ENCODE measurements at places on chromosomes 1 and 21.

DNA sequence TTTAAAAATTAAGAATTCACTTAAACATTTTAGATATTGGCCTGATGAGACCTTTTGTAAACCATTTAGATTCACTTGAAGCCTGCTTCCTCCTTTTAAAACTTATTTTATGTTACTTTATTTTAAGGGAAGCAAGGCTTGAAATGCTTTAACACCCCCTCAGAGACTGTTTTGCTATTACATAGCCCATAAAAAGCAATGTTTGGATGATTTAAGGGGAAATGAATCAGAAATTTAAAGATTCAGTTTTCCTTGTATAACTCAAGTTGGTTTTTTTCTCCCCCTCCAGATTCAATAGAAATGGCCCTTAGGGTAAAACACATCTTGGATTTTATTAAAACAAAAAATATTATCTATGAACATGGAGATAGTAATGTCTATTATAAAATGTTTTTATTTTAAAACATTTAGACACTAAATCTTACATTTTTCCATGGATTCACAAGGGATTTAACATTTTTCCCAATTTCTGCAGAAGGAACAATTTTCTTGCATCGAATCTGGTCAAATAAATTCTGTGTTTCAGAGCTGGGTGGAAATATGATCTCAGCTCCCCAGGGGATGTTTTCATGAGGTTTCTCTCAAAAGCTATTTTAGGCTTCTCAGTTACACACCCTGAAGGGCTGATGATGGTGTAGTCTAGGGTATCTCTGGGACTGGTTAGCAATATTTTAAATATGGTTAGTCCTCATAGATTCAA, 69.3 kb upstream of the WARS2 start:
- DNase-seq = no peak
- no peaks in the 10 kb centered on the region for H3K27me3 ChIP-seq
- no peak overlapping the region for H3K27ac ChIP-seq
- H3K36me3 ChIP-seq = peaks cover 50% of the 10 kb centered on the region
- H3K4me3 ChIP-seq = no peak overlapping the region
- no peaks in the 10 kb centered on the region for H3K4me1 ChIP-seq

GRCh38 chr1:41646186-41646585, 161.7 kb upstream of the EDN2 start:
- H3K4me1 ChIP-seq = peaks cover 42% of the 10 kb centered on the region
- H3K27me3 ChIP-seq = no peaks in the 10 kb centered on the region
- no peak for DNase-seq
- H3K36me3 ChIP-seq = peaks cover 45% of the 10 kb centered on the region
- H3K4me3 ChIP-seq = no peak overlapping the region

DNA sequence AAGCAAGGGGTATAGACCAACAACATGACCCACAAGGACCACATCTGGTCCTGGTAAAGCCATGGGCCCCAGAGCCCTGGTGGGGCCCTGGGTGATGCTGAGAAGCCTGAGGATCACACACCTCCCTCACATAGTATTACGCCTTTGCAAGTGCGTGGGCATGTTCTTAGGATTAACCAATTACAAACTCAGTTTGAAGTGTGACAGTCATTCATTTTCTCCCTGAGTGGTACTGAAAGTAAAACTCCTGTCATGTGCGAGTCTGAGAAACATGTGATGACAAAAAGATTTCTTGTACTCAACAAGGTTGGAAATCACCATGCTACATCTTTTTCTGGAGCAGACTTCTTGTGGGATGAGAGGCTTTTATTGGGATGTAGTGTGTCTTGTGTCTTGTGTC, 315.3 kb upstream of the DUSP10 start:
- peaks cover 11% of the 10 kb centered on the region for H3K27me3 ChIP-seq
- H3K4me1 ChIP-seq = no peaks in the 10 kb centered on the region
- no peak for DNase-seq
- no peaks in the 10 kb centered on the region for H3K36me3 ChIP-seq
- H3K4me3 ChIP-seq = no peak overlapping the region

GRCh38 chr1:233016798-233017197, 66.4 kb downstream of the NTPCR start:
- no peak for DNase-seq
- H3K27me3 ChIP-seq = no peaks in the 10 kb centered on the region
- H3K4me1 ChIP-seq = no peaks in the 10 kb centered on the region
- no peak overlapping the region for H3K4me3 ChIP-seq
- H3K27ac ChIP-seq = no peak overlapping the region

- H3K4me1 ChIP-seq = peaks cover 35% of the 10 kb centered on the region
- peaks cover 32% of the 10 kb centered on the region for H3K36me3 ChIP-seq
- H3K27ac ChIP-seq = peak overlapping the region; percentile 100
- no peaks in the 10 kb centered on the region for H3K27me3 ChIP-seq
- no peak for DNase-seq
- H3K4me3 ChIP-seq = peak overlapping the region; percentile 93
Observed at GRCh38 chr1:109427171-109427467, 871 bp upstream of the PSMA5 start.

- H3K4me1 ChIP-seq = no peaks in the 10 kb centered on the region
- DNase-seq = no peak
- no peak overlapping the region for H3K27ac ChIP-seq
Observed at GRCh38 chr1:177809819-177810218, 160.0 kb downstream of the SEC16B start.

GRCh38 chr1:159406821-159407220, 25.2 kb upstream of the OR10J4 start:
- H3K4me1 ChIP-seq = no peaks in the 10 kb centered on the region
- H3K36me3 ChIP-seq = no peaks in the 10 kb centered on the region
- H3K27ac ChIP-seq = no peak overlapping the region
- H3K4me3 ChIP-seq = no peak overlapping the region
- H3K27me3 ChIP-seq = no peaks in the 10 kb centered on the region
- DNase-seq = no peak

GRCh38 chr1:20137604-20138003, 1.5 kb upstream of the PLA2G2F start:
- no peak overlapping the region for H3K27ac ChIP-seq
- peaks cover 6% of the 10 kb centered on the region for H3K4me1 ChIP-seq
- DNase-seq = no peak
- no peak overlapping the region for H3K4me3 ChIP-seq

DNA sequence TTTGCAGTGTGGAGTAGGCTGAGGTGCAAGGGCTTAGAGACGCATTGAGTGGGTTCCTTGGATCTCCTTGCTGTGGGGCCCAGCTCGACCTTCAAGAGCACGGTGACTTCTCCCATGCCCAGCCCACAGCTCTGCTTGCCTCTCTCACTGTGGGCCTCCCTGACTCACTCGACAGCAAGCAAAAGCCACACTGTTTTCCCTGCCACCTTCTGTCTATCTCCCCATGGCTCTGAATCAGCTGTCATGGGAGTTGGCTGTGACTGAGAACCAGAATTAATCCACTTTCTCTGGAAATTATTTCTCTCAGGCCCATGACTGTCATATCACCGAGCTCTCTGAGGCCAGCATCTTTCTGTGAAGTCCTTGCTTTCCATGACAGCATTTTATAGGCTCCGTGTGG, 140.7 kb downstream of the NOS1AP start:
- H3K27ac ChIP-seq = no peak overlapping the region
- DNase-seq = no peak
- no peak overlapping the region for H3K4me3 ChIP-seq
- H3K4me1 ChIP-seq = no peaks in the 10 kb centered on the region

DNA sequence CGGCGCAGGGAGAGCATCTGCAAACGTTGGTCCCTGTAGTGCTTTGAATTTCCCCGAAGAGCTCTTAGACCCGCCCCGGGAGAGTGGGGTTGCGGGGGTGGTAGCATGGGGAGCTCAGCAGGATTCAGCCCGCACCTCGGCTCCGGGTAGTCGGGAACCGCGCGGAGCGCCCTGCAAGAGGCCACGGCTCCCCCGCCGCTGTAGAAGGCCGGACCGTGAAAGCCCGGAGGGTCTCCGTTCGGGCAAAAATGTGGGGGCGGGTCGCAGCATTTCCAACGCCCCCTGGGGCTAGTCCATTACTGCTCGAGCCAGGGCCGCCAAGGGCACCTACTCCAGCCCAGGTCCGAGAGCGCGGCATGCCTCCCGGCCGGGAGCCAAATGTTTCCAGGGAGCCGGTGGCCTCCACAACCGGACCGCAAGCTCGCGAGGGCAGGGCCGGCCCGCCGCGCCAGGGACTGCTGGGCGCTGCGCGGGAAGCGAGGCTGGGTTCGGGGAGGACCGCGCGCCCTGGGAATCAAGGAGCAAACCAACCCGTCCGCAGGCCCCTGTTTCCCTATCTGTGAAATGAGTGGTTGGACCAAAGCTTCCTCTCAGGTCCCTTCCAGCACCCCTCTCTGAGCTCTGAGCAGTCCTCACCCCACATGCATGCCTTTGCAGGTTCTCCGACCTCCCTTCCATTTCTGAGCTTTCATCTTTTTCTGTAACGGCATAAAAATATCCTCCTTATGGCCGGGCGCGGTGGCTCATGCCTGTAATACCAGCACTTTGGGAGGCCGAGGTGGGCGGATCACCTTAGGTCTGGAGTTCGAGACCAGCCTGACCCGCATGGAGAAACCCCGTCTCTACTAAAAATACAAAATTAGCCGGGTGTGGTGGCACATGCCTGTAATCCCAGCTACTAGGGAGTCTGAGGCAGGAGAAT, 775 bp upstream of the TMEM63A start:
- H3K36me3 ChIP-seq = no peaks in the 10 kb centered on the region
- peaks cover 8% of the 10 kb centered on the region for H3K27me3 ChIP-seq
- peak overlapping the region; percentile 94 for H3K4me3 ChIP-seq

DNA sequence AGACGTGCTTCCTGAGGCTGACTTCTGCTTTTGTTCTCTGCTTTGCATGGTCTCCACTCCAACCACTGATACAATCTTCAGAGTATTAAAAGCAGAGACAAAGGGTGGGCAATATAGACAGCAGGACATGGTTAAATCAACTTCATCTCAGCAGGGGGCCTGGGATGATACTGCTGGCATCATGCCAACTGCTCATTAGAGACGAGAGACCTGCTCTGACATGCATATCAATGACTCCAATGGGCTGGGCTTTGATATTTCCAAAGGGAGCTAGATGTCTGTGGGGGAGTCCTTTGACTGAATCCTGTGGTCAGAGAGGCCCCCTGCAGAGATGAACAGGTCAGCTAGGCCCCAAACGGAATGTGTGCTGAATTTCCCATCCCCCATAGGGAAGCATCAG, 106.6 kb downstream of the ACTL8 start:
- no peaks in the 10 kb centered on the region for H3K36me3 ChIP-seq
- H3K27ac ChIP-seq = peak overlapping the region; percentile 31
- no peak overlapping the region for H3K4me3 ChIP-seq
- H3K27me3 ChIP-seq = peaks cover 10% of the 10 kb centered on the region
- H3K4me1 ChIP-seq = peaks cover 5% of the 10 kb centered on the region

- no peak for DNase-seq
- H3K27ac ChIP-seq = peak overlapping the region; percentile 62
- H3K4me1 ChIP-seq = peaks cover 81% of the 10 kb centered on the region
- no peaks in the 10 kb centered on the region for H3K27me3 ChIP-seq
- H3K36me3 ChIP-seq = peaks cover 62% of the 10 kb centered on the region
Observed at GRCh38 chr1:111669268-111669667, 49.7 kb downstream of the RAP1A start.

DNA sequence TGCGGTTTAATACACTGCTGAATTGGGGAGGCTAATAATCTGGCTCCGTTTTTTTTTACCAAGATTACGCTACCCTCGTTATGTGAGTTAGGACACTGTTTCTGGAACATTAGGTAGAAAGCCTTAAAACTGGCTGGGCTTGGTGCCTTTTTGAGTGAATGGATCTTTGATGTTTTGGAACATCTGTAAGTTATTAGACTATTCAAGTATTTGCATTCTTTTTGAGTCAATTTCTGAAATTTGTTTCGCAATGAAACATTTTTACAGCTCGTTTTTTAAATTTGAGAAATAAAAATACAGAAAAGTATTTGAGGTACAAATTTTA, 106.9 kb downstream of the LTN1 start:
- peaks cover 16% of the 10 kb centered on the region for H3K4me1 ChIP-seq
- peaks cover 15% of the 10 kb centered on the region for H3K27me3 ChIP-seq
- H3K4me3 ChIP-seq = no peak overlapping the region
- DNase-seq = no peak
- H3K36me3 ChIP-seq = peaks cover 12% of the 10 kb centered on the region
- H3K27ac ChIP-seq = no peak overlapping the region

- H3K27ac ChIP-seq = no peak overlapping the region
- no peak for DNase-seq
- H3K4me3 ChIP-seq = no peak overlapping the region
- no peaks in the 10 kb centered on the region for H3K27me3 ChIP-seq
Observed at GRCh38 chr21:36959020-36959835, 7.2 kb downstream of the HLCS start.

- no peak overlapping the region for H3K27ac ChIP-seq
- peaks cover 5% of the 10 kb centered on the region for H3K36me3 ChIP-seq
- no peak for DNase-seq
- no peaks in the 10 kb centered on the region for H3K27me3 ChIP-seq
- no peak overlapping the region for H3K4me3 ChIP-seq
Observed at GRCh38 chr1:63955370-63956145, 181.7 kb downstream of the ROR1 start.

- H3K4me1 ChIP-seq = peaks cover 41% of the 10 kb centered on the region
- no peak for DNase-seq
- H3K4me3 ChIP-seq = no peak overlapping the region
- H3K27me3 ChIP-seq = no peaks in the 10 kb centered on the region
Observed at GRCh38 chr21:41429305-41429704, 3.3 kb downstream of the MX1 start.

DNA sequence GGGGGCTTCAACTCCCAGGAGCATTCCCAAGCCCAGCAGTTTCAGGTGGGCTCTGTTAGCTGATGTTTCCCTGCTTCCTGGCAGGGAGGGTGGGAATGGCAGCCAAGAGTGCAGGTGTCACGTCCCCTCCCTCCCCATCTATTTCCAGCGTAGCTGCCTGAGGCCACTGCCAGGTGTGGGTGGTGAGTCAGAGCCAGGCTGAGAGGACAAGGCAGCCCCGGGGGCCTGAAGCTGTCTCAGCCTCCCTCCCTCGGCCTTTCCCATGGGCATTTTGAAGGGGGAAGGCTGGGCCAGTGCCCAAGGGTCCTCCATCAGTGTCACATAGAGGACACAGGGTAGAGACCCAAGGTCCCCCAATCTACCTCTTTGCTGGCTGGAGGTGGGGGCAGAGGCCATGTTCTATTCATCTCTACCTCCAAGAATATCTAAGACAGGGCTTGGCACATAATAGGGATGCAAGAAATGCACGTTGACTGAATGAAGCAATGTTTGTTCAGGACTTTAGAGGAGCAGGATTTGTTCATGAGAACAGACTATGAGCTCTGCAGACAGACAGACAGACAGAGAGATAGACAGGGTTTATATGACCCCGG, 34.4 kb upstream of the ID3 start:
- DNase-seq = no peak
- peak overlapping the region; percentile 99 for H3K27ac ChIP-seq
- H3K36me3 ChIP-seq = peaks cover 3% of the 10 kb centered on the region
- H3K4me1 ChIP-seq = peaks cover 96% of the 10 kb centered on the region
- no peaks in the 10 kb centered on the region for H3K27me3 ChIP-seq

- no peaks in the 10 kb centered on the region for H3K27me3 ChIP-seq
- peak overlapping the region; percentile 92 for H3K27ac ChIP-seq
- peaks cover 31% of the 10 kb centered on the region for H3K36me3 ChIP-seq
- peak; percentile 75 for DNase-seq
Observed at GRCh38 chr1:110384581-110385321, 6.1 kb downstream of the SLC16A4 start.

GRCh38 chr1:167627865-167628641, 2.0 kb upstream of the RCSD1 start:
- peaks cover 8% of the 10 kb centered on the region for H3K36me3 ChIP-seq
- no peaks in the 10 kb centered on the region for H3K27me3 ChIP-seq
- H3K27ac ChIP-seq = peak overlapping the region; percentile 96
- peaks cover 79% of the 10 kb centered on the region for H3K4me1 ChIP-seq
- peak; percentile 72 for DNase-seq

- DNase-seq = no peak
- no peaks in the 10 kb centered on the region for H3K4me1 ChIP-seq
- H3K27me3 ChIP-seq = no peaks in the 10 kb centered on the region
- H3K36me3 ChIP-seq = no peaks in the 10 kb centered on the region
- no peak overlapping the region for H3K4me3 ChIP-seq
- no peak overlapping the region for H3K27ac ChIP-seq
Observed at GRCh38 chr1:197001828-197002227, 24.5 kb downstream of the CFHR5 start.

Measured in stimulated activated naive B cell treated with anti-CD40 and anti-IgM and Interleukin-4, amounts not matched to agents 10 μg/mL and 1 μg/mL and 100 μg/mL, for 72 hours (primary cell).